Stimulated activated CD4-positive, alpha-beta T cell treated with anti-CD3 and anti-CD28 coated beads, Interleukin-15, amount 100 ng/mL, for 1 hour (primary cell): ENCODE measurements at places on chromosomes 5 and 9.

GRCh38 chr5:82821846-82822633, 255.2 kb downstream of the TMEM167A start:
- DNase-seq: no peak

- DNase-seq: no peak
Measured at GRCh38 chr9:36808251-36808650, 225.8 kb downstream of the PAX5 start.

GRCh38 chr9:104293877-104294276, 199.8 kb downstream of the SMC2 start:
- DNase-seq: no peak

GRCh38 chr9:76223749-76224340, 170.4 kb downstream of the RFK start:
- DNase-seq: no peak

GRCh38 chr5:161471211-161471950, 75.1 kb downstream of the GABRB2 start:
- no peak for DNase-seq

GRCh38 chr5:157732596-157733262, 1.5 kb downstream of the THG1L start:
- DNase-seq: no peak

DNA sequence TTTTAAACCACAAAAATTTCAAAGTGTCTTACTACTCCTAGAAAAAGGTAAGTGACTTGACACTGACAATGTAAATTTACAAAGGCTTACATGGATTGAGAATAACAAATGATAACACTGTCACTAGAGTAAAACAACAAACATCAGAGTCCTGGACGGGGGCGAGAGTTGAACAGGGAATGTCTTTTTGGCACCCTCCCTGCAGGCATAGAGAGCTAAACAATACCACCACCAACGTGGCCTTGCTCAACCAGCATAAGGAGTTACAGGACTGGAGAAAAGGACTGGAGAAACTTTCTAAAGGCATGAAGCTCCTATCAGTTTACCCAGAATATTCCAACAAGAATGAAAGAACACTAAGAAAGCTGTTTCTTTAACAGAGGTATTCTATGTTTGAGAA, 55.3 kb downstream of the PTBP3 start:
- DNase-seq: no peak

DNA sequence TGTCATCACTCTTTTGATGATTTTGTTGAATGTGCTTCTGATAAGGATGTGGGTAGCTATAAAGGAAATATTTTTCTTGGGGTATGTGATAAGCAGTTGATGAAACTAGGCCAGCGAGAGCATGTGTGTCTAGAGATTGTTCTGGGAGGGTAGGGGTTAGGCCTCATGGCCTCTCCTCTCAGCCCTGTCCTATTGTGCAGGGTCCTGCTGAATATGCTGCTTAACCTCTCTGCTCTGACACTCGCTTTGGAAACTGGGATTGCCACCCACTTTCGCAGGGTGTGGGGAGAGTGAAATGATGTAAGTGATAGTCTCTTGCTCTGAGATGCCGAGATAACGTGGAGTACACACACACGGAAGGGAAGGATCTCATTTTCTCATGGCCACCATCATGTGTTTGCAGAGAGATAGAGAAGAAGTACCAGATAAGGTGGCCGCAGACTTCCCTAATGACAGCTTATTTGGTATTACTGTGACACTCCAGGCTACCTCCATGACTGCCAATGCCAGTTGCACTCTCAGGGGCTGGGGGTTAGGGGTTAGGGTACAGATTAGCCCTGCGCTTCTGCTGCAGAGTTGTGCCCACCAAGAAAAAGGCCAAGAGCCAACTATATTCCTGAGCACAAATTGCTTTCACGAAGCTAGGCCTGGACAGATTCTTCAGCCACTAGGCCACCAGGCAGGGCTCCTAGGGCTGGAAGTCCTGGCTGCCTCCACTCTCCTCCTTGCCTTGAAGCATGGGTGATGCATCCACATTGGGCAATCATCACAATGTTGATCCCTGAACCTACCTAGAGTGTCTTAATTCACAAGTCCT, 25.2 kb upstream of the TNFAIP8 start:
- DNase-seq: no peak

DNA sequence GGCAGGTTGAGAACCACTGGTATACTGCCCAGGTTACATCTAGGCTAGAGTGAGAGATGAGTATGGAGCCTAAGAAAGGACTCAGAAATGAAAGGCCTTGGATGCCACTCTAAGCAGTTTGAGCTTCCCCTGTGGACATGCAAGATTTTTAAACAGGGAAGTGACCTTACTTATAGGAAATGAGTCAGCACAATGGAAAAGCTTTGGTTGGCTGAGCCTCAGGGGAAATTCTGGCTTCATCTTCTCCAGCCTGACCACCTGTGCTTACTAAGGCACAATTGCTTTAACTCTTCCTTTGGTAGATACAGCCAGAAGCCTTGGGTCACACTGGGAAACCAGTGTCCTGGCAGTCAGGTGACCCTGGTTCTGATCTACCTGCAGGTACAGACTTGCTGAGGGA, 380.2 kb upstream of the ZNF462 start:
- no peak for DNase-seq

DNA sequence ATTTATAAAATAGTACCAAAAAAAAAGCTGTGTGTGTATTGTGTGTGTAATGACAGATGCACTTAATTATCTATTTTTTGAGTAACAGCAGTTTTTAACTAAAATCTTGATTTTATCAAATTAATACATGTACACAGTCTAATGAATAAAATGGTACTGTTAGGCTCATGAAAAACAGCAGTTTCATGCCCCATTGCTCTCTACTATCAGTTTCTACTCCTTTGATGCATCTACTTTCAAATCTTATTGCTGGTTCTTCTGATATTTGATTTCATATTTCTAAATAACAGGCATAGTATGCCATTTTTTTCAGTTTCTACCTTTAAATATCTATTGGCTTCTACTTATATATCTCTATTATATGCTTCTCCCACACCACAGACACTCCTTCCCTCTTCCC, 117.4 kb downstream of the CCDC171 start:
- DNase-seq: no peak

GRCh38 chr5:80242849-80243248, 13.0 kb downstream of the SERINC5 start:
- no peak for DNase-seq

DNA sequence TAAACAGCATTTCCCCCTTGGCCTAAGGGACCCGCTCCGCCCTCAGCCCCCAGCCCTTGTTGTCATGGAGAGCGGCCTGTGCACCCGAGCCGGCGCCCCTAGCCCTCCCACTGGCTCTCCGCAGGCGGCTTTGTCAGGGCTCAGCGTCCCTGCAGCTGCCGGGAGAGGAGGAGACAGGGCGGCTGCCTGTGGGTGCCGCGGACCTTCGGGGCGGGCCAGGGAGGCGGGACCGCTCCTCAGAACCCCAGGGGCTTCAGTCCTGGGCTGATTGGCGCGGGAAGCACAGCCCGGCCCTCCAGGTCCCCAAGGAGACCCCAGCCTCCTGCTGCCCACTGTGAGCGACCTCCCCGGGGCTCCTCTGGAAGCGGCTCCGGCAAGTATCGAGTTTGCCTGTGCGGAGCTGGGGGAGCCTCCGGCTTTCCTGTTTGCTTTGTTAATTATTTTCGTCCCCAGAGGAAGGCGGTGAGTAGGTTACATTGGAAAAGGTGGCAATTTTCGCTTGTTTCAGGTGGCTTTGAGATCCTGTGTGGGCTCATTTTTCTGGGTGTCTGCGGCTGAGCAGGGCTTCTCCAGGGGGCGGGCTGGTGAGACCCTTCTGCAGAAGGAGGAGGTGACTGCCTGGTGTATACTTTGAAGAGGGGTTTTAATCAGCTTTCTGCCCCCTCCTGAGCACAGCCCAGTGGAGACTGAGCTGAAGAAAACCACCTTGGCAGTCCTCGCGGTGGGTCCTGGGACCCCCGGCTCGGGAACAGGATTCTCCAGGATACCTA, at the start of gene FGD3:
FGD3 (plus strand) TSS at position 256 of the 770 bp plus-strand sequence. CDS start 28,734 bp downstream, outside the sequence.
- DNase-seq: no peak

DNA sequence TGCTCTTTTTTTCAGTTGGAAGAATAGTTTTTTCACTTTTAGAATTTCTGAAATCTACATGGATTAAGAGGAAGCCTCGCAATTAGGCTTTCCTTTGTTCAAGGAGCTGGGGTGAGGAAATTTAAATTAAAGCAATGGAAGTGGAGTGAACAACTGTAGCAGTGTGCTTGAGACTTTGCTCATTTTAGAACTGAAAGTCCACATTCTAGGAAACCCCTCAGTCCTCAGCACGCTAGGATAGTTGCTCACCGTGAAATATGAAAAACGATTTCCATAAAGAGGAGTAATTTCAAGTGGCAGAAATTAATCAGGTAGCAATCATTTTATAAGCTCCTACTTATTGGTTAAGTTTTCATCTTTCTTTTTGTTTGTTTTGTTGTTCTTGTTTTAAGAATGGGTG, 243.0 kb upstream of the ITGA1 start:
- no peak for DNase-seq

DNA sequence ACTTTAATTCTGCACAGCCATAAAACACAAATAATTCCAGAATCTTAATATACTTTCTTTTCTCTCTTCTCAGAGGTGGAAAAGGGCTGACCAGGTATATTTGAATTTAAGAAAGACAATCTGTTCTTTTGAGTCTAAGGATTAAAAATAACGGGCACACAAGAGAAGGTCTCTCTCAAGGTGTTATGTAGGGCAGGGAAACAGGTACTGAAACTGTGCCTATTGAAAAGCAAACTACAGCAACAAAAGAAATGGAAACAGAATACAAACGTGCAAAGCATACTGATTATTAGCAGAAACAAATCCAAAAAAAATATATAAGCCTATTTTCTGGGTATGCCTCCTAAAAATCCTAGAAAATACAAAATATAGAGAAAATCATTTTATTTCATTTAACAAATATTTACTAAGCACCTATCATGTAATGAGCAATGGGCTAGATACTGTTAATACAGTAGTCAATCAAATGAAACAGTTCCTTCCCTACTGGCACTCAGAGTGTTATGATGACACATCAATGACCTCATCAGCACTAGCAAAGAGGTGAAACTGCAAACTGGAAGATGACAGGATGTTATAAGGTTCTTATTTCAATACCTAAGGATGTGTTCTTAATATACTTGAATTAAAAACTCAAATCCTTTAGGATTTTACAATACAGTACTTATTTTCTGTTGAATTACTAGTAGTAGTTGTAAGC, 87.7 kb downstream of the AUH start:
- DNase-seq: no peak

DNA sequence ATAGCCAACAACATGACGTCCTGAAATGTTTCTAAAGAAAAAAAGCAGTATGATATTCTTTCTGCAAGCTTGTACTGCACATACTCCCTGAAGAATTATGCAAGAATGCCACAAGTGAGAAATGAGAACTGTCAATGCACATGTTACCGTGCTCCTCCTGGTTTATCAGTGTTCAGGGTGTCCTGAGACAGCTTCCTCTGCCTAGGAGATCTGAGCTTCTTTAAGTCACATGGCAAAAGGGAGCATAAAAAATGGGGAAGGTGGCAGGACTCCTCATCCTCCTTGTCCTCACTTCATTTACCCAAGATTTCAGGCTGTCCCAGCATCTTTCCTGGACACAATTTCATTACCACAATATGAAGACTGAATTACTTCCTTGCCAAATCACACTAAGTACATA, 238.2 kb downstream of the GLIS3 start:
- DNase-seq: no peak

- DNase-seq: no peak
Measured at GRCh38 chr9:4287386-4287785, 12.5 kb downstream of the GLIS3 start.

GRCh38 chr5:139842321-139842720, 46.7 kb downstream of the PSD2 start:
- no peak for DNase-seq

- DNase-seq: no peak
Measured at GRCh38 chr5:147935032-147935431, 28.7 kb upstream of the C5orf46 start.

DNA sequence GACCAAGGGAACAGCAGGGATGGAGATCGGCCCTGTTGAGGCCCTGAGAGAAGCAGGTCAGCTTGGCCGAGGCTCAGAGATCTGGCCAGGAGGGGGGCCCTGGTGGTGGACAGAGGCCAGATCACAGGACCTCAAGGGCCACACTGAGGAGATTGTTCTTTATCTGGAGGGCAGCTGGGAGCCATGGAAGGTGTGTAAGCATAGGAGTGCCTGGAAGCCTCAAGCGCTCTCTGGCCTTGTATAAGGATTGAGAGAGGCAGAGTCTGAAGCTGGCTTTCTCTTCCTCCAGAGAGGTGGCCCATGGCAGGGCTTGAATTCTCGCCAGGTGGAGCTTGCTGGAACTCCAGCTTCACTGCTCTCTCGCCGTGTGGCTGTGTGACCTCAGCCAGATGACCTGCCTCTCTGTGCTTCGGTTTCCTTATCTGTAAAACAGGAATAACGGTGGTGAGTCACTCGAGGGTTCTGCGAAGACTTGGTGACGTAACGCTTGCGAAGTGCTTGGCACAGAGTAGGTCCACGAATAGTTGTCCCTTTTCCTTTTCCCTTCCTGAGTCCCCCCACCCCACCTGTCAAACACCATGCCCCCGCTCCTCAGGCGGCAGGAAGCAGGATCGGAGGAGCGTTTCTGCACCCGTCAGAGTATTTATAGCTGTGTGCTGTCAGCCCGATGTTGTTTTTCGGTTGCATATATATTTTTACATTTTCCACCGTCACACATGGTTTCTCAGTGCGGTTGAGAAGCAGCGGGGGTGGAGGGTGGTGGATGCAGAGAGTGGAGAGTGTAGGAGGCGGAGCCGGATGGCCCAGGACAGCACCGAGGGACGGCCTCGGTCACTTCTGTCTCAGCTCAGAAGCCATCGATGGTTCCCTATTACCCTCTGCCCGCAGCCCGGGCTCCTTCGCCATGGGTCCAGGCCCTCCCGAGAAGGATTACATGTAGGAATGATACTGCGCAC, 17.0 kb upstream of the CRB2 start:
- peak; percentile 13 for DNase-seq

- DNase-seq: no peak
Measured at GRCh38 chr9:137266162-137266527, 11.0 kb downstream of the NELFB start.

- DNase-seq: no peak
Measured at GRCh38 chr9:123089790-123090189, 56.3 kb downstream of the GPR21 start.

GRCh38 chr9:115202960-115203751, 85.2 kb upstream of the TNC start:
- no peak for DNase-seq

DNA sequence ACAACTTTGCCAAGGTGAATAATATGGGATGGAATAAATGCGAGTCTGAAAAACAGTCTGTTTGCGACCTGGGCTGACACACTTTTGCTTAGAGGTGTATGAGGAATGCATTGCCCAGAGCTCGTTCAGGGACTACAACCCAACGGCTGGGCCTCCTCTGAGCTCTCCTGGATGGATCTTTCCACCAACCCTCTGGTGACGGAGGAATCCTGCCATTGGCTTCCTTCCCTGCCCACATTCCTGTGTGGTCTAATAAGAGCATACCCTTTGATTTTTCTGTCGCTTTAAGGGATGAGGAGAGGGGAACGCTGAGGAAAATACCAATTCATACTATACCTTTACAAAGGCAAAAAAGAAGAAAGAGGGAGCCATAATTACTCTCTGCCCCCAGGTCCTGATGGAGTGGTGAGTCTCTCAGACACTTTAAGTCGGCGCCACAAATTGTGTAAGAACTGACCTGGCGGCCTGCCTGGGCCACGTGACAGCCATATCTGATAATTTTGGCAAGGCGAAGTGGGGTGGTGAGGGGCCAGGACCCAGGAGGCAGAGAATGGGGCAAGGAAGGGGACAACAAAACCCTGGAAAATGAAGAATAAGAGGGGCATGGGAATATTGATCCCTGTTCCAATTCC, 265.2 kb upstream of the MSX2 start:
- no peak for DNase-seq

GRCh38 chr5:129973716-129974426, 69.6 kb downstream of the CHSY3 start:
- DNase-seq: no peak
